ENCODE measurements at places on chromosomes 3 and 15.

- DNase-seq = no peak
These were observed 77.2 kb upstream of the CFAP20DC start for GRCh38 chr3:59127071-59127470.

GRCh38 chr3:87856126-87856525 lies 202.7 kb downstream of the CGGBP1 start:
- DNase-seq = no peak

GRCh38 chr3:132509096-132509495 lies 88.0 kb upstream of the ACKR4 start:
- DNase-seq = no peak

GRCh38 chr15:86157606-86158293 lies 78.1 kb downstream of the AGBL1 start:
- no peak for DNase-seq

GRCh38 chr15:25787381-25787780 lies 75.7 kb downstream of the ATP10A start:
- DNase-seq = no peak

Measured in GM06990 (cell line).